GM23248 (cell line): ENCODE measurements at places on chromosomes 2 and 18.
A peak's percentile ranks its signal among the peaks of the same experiment; 100 is the strongest.

DNA sequence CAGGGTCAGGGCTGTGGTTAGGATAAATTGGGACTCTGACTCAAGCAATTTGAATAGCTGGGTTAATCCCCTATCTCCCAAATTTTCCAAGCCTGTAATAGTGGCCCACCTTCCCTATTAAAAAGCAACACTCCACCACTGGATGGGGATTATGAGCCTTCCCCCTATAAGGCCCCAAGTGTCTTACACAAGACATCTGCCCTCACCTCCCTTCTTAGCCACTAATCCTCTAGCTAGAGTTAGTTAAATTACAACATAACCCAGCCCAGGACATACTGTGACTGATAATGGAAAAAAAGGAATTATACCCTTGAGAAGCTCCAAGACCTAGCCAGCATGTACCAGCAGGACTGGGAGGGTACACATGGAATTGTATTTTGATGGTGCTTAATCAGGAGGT lies 190.4 kb downstream of the NRP2 start:
- no peak for DNase-seq

DNA sequence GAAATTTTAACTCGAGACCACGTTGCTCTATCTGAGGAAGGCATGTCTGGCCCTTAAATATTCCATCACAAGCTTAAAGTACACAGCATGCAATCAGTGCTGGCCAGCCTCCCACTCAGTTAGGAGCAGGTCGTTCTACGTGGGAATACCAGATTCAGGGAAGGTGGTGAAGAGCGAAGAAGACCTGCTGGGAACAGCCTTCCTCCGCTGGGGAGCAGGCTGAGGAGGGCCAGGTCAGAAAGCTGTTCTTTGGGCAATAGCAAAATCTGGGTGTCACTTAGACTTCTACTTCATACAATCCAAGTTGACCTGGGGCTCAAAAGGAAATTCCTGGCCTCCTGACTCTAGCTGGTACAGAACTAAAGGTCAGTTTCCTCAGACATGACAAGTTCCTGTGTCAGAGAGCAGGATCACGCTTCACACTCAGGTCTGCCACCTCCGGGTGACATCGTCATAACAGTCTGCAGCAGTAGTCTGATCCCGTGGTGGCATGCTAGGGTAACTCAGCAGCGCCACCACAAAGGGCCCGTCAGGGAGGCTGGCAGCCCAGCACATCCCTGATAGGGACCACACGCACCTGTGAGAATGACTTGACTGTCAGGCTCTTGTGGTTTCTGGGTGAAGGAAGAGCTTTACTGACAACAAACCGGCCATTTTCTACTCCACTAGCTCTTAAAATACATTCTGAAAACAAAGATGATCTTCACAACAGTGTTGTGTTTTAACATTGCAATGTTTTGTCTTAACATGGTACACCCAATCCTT lies 35.2 kb upstream of the NAPG start:
- DNase-seq = no peak

DNA sequence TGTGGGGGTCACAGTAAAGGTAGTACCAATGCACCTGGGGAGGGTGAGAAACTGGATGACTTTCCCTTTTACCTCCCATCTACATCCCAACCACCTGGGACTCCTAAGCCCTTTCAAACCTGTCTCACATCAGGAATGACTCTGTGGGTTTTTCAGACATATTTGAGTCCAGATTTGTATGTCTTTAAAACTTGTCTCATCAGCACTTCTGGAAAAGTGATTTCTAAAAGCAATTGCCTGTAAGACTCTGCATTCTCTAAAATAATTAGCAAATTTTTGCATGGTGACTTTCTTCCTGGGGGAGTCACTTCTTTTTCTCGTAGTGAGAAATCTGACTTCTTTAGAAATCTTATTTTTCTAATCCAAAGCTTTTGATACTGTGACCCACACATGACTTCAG lies 1553.0 kb upstream of the PIK3C3 start:
- DNase-seq = no peak

DNA sequence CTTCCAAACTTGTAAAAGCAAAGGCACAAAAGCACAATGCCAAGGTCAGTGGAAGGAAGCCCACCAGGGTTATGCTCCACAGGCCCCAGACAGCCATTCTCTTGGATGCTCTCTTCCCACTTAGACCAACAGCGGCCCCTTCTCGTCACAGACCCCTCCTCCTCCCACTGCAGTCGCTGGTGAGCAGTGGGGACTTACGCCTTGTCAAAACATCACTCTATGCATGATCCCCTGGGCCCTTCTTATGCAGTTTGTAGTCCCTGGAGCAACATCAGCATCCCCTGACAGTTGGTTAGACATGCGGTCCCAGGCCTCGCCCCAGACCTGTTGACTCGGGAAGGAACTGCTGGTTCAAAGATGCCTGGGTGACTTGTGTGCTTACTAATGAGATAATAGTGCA lies 376.0 kb upstream of the KLHL29 start:
- no peak for DNase-seq

DNA sequence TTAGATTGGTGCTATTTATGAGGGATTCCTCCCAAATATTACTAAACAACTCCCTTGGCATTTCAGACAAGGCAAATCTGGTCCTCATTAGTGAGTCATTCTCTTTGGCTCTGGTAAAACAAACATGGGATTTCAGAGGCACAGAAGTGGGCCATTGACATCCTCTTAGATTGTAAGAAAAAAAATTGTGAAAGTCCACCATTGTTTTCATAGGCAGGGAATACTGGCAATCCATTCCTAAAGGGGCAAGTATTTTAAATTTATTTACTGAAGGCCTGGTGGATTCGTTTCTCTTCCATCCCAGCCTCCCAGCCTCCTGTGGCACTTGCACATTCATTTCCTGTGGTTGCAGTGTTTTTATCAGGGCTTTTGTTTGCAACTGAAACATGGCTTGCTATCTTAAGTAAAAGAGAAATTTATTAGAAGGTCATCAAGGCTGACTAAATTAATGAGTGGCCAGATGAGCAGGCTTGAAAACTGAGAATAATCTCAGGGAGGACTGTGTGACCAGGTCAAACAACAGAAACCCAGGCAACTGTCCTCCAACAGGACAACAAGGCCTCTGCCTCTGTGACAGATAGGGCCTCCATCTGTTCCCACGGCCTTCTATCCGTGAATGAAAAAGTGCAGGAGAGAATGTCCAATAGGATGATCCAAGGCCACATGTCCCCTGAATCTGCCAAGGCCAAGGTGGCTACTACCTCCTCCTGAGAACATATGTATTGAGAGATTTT lies 23.1 kb upstream of the TNFAIP6 start:
- DNase-seq = peak; percentile 92

DNA sequence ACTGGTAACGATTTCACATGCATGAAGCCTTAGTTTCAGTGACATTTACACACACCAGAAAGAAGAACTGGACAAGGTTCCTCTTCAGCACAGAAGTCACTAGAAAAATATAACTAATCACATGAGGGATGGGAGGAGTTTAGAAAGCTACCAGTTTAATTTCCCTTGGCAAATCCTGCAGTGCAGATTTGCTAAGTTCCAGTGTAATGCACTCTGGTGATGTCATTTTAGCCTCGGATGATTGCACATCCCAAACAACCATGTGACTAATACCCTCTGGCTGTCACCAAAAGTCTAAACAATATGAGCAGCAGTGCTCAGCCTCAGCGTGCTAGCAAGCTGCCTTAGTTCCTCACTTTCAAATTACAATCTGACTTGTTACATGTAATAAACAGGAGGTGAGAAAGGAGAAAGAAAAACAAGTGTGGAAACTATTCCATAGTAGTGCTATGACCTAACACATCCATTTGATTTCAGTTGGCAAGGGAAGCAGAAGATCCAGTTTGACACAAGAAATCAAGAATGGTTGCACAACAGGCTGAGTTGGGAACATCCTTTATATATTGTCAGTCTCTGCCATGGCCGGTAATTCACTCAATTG lies 35.3 kb upstream of the PPP1CB start:
- peak; percentile 95 for DNase-seq

- no peak for DNase-seq
These were observed 1.5 kb downstream of the ASNSD1 start for GRCh38 chr2:189662669-189663226.

GRCh38 chr2:11835403-11835802 lies 89.0 kb downstream of the LPIN1 start:
- peak; percentile 17 for DNase-seq

DNA sequence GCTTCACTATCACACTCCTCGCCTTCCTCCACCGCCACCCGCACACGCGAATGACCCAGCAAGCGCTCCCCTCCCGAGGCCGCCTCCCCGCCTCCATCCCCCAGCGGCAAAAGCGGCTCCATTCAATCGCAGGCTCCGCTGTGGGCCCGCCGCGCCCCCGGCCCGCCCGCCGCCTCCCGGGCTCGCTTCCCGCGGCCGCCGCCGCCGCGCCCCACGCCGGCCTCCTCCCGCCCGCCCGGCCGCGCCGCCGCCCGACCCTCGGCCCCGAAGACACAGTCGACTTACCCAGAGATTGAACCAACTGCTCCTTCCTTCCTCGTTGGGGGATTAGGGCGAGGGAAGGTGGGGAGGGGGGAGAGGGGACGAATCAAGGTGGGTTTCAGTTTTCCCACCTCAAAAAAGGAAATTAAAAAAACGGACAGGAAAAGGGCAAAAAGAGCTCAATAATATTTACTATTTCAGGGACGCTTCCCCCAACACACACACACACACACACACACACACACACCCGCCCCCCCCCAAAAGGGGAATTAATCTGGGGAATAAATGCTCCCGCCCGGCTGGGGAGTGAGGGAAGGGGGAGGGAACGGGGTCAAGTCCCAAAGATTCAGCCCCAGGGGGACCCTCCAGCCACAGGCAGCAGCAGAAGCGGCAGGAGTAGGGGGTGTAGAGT lies 743 bp downstream of the XPO1 start:
- DNase-seq = peak; percentile 70

DNA sequence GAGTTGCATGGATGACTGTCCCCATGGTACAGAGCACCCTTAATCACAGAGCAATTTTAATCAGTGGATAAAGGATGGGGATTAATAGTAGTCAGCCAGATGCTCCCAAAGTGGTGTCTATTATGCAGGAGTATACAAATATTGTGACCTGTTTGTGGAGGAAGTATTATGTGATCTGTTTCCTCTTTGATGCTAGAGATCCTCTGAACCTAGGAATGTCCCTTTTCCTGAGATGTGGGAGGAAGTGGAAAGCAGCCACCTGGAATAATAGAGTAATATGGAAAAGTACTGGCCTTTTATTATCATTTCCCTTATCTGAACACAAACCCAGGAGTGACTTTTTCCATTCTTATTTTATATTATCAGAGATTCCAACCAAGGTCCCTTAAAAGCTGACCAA lies 94.2 kb upstream of the EFEMP1 start:
- no peak for DNase-seq

DNA sequence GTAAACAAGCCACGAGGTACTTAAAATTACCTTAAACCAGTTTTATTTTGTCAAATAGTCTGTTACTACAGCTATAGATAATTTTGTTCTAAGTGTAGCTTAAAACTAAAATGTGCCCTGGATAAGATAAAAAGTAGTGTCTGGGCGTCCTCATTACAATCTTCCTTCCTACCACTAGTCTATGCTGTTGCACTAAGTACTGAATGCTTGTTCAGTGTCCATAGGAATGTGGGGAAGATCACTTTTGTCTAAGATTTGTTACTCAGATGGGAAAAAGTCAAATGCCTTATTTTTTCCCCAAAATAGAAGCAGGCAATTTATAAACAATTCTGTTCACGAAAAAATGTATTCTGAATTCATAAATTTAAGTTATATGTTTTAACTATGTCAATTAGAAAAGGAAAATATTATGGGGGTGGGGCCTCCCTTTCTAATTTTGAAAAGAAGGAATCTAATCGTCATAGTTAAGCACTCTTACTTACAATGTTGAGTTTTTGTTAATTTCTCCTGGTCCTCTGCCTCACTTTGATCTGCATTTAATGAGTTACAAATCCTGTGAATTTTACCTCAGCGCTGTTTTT lies 140.4 kb upstream of the VRK2 start:
- peak; percentile 77 for DNase-seq

GRCh38 chr2:71453404-71454220 lies at the start of gene DYSF:
Gene DYSF (plus strand): TSS chr2:71453561.
- peak; percentile 57 for DNase-seq

- DNase-seq = no peak
These were observed 204.1 kb upstream of the HAAO start for GRCh38 chr2:42996528-42996927.

DNA sequence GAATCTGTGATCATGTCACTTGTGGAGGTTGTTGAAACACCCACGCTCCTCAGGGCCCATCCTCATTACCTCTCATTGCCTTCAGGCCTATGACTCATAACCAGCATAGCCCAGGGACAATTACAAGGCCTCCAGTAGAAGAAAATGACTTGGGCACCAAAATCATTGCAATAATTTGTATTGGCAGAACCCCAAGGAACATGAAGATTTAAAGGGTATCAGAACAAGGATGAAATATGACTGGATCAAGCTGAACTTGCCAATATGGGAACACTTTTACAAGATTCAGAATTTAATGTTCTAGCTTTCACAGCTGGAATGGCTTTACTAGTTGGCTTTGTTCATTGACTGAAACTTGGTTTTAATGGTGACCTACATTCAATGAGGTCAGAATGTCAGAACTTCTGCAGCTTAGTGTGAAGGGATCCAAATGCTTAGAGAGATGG lies 156.4 kb downstream of the COPS8 start:
- peak; percentile 66 for DNase-seq

DNA sequence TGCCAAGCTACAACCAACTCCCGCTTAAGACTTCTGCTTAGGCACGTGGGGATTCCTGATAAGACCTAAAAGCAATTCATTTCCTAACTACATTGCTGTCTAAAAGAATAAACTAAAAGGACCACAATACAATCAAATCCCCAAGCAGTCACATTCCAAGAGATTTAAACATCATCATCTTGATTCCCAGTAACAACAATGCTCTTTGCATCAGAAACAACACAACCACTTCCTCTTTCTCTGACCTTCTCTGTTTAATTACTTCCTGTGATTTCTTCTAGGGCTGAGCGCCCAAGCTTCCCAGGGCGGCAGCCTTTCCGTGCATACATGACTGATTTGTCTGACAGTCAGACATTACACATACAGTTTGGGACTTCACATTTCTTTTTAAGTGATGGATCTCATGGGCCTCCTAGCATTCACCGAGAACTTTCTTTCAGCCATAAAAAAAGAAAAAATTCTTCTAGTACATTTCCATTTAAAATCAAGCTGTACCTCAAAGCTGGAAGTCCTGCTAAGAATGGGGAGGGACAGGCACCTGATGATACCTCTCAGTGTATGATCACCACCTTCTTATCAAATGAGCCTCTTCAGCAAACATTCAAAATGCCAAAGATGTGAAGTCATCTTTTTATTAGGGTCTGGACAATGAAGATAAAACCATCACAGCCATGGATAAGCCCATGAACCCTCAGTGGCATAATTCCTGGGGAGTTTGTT lies 11.5 kb downstream of the SPRED2 start:
- peak; percentile 40 for DNase-seq
